MM.1S (cell line): ENCODE measurements at places on chromosomes 5 and 9.

DNA sequence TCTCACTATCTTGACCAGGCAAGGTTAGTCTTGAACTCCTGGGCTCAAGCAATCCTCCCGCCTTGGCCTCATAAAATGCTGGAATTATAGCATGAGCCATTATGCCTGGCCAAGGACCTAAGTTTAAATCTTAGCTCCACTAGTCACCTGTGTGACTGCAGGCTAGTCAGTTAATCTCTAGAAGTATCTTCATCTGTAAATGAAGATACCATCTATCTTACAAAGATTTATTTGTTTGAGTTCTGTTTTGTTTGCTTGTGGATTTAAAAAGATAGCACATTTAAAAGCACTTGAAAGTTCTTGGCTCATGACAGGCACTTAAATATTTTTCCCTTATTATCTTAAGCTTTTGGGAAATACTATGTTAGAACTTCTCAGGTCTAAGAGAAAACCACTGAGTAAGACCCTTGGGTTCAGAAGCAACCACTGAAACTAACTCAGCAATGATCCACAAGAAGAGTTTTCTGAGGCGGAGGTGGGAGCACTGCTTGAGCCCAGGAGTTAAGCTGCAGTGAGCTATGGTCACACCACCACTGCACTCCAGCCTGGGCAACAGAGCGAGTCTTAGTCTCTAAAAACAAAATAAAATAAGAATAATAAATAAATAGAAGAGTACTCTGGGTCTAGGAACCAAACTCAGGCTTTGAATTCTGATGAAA is 19.1 kb downstream of the TMEM245 start:
- H3K4me3 ChIP-seq: no peak overlapping the region
- DNase-seq: no peak

DNA sequence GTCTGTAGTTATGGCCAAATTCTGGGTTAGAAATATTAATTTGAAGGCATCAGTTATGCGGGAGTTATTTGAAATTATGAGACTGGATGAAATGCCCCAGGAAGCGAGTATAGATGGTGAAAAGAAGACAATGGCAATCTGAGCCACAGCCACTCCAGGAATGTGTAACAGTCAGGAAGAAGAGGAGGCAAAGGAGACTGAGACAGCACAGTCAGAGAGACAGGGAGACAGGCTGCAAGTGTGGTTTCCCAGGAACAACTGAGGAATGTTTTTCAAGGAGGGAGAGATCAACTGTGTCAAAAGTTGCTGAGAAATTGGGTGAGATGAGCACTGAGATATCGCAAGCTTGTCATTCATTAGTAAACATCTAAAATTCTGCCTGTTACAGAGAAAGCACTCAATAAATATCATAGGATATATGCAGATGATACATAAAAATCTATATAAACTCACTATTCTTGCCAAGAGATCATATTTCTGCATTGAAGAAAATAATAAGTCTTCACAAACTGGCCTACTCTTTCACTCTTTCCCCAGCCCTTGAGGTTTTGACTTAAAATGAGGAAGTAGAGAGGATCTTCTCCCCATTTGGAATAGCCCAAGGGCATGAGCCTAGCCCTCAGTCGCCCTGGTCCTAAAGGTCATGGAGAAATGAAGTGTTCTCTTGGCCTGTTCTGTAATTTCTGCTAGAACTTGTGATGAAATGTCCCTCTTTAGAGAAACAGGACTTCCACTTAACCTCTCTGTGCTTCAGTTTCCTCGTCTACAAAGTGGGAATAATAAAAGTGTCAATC is 48.5 kb upstream of the RLN1 start:
- H3K36me3 ChIP-seq: no peaks in the 10 kb centered on the region
- no peaks in the 10 kb centered on the region for H3K27me3 ChIP-seq
- H3K4me1 ChIP-seq: no peaks in the 10 kb centered on the region
- H3K4me3 ChIP-seq: no peak overlapping the region
- H3K27ac ChIP-seq: no peak overlapping the region

DNA sequence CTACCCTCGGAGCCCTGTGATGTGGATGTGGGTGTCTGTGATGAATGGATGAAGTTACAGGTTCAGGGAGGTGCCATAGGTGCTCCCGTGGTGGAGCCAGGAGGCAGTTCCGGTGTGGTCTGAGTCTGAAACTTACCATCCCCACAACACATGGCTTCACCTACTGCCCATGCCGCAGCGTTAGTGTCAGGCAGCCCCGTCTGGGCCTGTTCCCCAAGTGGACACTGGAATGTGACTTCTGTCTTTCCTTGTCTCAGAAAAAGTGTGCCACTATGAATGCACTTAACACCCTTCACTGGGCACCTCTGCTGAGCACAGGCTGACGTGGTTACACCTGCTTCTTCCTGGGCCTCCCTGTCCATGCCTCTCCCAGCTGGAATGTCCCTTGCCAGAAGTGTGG is 8.6 kb downstream of the ANKRD33B start:
- 0 out of 2 replicates have a peak, but pooled peaks cover 2% of the 10 kb centered on the region for H3K4me1 ChIP-seq
- no peak overlapping the region for H3K4me3 ChIP-seq
- no peaks in the 10 kb centered on the region for H3K27me3 ChIP-seq
- DNase-seq: no peak
- H3K27ac ChIP-seq: no peak overlapping the region

GRCh38 chr9:13332571-13332970 is 53.1 kb upstream of the MPDZ start:
- no peaks in the 10 kb centered on the region for H3K4me1 ChIP-seq
- H3K27ac ChIP-seq: no peak overlapping the region
- no peak for DNase-seq
- no peaks in the 10 kb centered on the region for H3K36me3 ChIP-seq
- H3K27me3 ChIP-seq: no peaks in the 10 kb centered on the region

GRCh38 chr5:149838881-149839739 is 105.5 kb downstream of the PDE6A start:
- no peak overlapping the region for H3K27ac ChIP-seq
- no peak overlapping the region for H3K4me3 ChIP-seq
- no peak for DNase-seq

DNA sequence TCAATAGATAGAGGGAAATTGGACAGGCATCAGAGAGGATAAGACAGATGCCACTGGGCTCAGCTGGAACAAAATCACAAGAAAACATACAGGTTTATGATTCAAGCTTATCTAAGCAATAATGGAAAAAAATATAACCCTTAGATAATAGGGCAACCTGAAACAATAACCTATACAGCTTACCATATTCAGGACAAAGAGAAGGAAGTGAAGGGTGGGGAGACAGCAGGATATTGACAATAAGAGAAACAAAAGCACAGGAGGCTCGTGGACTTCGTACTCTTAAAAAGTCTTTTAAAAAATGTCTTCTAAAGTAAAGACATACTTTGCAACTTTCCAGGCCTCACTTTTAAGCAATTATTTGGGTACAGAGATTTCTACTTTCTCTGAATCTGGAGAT is 225.3 kb downstream of the NTRK2 start:
- no peak overlapping the region for H3K4me3 ChIP-seq
- H3K27ac ChIP-seq: no peak overlapping the region
- no peaks in the 10 kb centered on the region for H3K27me3 ChIP-seq
- no peaks in the 10 kb centered on the region for H3K4me1 ChIP-seq
- no peaks in the 10 kb centered on the region for H3K36me3 ChIP-seq

DNA sequence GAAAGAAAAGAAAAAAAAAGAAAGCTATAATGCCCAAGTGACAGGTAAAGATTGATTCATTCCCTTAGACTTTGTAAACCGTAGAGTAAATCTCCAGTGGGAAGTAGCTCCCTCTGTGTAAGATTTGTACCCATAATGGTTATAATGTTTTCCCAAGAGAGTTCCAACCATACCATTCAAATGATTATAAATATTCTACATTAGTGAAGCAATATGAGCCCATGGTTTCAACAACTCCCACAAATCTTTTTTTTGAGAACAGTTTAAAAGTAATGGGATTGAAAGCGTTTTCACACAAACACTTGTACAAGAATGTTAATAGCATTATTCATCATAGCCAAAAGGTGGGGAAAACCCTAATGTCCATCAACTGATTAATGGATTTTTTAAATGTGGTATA is 58.0 kb downstream of the GRAMD2B start:
- H3K27me3 ChIP-seq: no peaks in the 10 kb centered on the region
- no peaks in the 10 kb centered on the region for H3K4me1 ChIP-seq

DNA sequence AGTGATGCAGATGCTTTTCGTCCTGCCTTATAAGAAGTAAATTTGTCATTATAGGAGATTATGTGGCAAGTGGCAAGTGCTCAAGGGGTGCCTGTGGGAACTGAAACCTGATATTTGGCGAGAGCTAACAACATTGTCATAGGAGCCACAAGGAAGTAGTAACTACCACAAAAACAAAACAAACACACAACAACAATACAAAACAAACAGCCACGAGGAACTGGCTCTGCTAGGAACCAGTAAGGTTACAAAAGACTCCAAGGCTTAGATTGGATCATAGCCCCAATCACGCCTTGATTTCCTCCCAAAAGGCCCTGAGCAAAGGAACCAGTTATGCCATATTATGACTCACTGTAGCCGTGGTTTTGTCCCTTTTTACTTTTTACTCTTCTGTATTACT is 1045.2 kb downstream of the CDH12 start:
- H3K27me3 ChIP-seq: no peaks in the 10 kb centered on the region
- no peaks in the 10 kb centered on the region for H3K36me3 ChIP-seq
- no peak overlapping the region for H3K4me3 ChIP-seq
- no peak for DNase-seq
- no peak overlapping the region for H3K27ac ChIP-seq

DNA sequence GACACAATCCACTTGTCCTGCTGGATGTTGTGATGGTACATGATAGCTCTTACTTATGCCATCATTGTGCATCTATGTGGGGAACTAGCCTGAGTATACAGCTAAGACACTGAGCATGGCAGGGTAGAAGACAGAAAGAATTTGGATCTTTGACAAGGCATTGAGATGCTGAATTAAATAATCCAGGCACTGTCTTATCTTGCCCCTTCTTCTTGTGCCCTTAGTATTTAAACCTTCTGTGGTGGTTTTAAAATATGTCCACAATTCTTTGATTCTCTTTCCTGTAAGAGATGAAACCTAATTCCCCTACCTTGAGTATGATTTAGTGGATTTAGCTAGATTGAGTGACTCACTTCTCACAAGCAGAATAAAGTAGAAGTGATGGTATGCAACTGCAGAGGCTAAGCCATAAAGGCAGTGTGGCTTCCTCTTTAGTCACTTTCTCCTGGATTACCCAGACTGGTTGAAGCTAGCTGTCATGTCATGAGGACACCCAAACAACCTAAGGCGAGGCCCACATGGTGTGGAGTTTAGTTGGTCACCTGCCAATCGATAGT is 174.0 kb upstream of the NREP start:
- no peaks in the 10 kb centered on the region for H3K27me3 ChIP-seq
- no peaks in the 10 kb centered on the region for H3K36me3 ChIP-seq
- no peak overlapping the region for H3K4me3 ChIP-seq

DNA sequence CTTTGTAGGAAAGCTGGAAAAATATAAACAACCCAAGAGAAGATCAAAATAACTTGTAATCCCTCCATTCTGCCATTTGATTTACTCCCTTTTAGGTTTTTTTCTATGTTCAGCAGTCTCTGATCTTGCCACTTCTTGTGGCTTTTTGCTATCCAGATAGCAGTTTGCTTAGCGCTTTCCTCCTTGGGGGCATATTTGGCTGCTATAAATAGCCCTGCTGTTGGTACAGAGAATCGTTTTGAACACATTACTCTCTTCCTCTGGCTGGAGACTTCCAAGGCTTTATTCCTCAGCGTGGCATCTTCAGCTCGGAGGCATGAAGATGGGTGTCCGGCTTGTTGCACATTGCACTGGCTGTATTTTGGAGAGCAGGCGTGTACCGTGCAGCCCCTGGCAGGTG is 38.6 kb downstream of the HMCN2 start:
- no peaks in the 10 kb centered on the region for H3K4me1 ChIP-seq
- H3K27me3 ChIP-seq: peaks cover 77% of the 10 kb centered on the region
- H3K27ac ChIP-seq: no peak overlapping the region
- DNase-seq: no peak

- no peak for DNase-seq
- no peaks in the 10 kb centered on the region for H3K4me1 ChIP-seq
- H3K36me3 ChIP-seq: no peaks in the 10 kb centered on the region
- H3K27ac ChIP-seq: no peak overlapping the region
- no peak overlapping the region for H3K4me3 ChIP-seq
These were observed 37.1 kb upstream of the RARS1 start for GRCh38 chr5:168449166-168449565.

- DNase-seq: no peak
- H3K4me3 ChIP-seq: no peak overlapping the region
- H3K36me3 ChIP-seq: no peaks in the 10 kb centered on the region
- peaks cover 57% of the 10 kb centered on the region for H3K4me1 ChIP-seq
These were observed 13.3 kb upstream of the SPATA24 start for GRCh38 chr5:139417214-139417613.

DNA sequence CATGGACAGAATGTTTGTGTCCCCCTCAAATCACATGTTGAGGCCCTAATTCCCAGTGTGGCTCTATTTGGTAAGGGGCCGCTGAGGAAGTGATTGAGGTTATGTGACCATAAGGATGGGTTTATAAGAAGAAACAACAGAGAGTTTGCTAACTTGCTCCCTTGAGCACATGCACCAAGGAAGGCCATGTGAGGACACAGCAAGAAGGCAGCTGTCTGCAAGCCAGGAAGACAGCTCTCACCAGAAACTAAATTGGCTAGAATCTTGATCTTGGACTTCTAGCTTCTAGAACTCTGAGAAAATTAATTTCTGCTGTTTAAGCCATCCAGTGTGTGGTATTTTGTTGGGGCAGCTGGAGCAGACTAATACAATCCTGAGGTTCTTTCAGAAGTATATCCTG is 35.2 kb upstream of the CDC42SE2 start:
- no peaks in the 10 kb centered on the region for H3K36me3 ChIP-seq
- no peak for DNase-seq
- H3K27me3 ChIP-seq: no peaks in the 10 kb centered on the region
- no peak overlapping the region for H3K27ac ChIP-seq
- no peak overlapping the region for H3K4me3 ChIP-seq
- H3K4me1 ChIP-seq: no peaks in the 10 kb centered on the region

DNA sequence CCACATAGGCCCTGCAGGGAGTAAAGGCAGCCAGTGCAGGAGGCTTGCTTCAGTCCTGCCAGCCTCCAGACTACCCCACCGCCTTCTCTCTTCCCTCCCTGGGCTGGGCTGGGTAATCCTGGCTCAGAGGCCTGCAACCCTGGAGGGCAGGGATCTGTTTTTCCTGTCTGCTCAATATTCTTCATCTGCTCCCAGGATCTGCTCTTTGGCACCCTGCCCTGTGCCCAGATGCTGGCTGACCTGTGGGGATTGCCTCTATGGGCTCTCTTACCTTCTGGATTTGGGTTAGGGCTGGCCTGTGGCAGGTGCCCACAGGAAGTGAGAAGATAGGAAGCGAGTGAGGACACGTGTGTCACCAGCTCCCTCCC is 7.3 kb upstream of the ANGPTL2 start:
- H3K36me3 ChIP-seq: no peaks in the 10 kb centered on the region
- no peak overlapping the region for H3K27ac ChIP-seq
- H3K4me3 ChIP-seq: no peak overlapping the region
- no peaks in the 10 kb centered on the region for H3K4me1 ChIP-seq
- H3K27me3 ChIP-seq: no peaks in the 10 kb centered on the region

DNA sequence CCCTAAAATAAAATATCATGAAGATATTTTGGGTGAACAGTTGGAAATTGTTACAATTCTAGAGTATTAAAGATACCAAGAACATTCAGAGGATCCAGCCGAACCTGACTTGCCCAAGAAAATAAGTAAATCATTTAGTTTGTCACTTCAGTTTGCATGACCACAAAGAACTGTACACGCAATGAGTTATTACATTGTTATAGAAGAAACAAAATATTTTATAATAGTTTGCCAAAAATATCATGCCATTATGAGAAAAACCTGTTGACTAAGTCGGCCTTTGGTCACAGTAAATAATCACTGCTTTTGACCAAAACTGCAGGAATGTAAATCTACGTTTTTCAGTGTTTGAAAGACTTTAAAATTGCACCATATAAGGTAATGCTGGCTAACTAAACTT is 27.9 kb downstream of the TRIO start:
- H3K4me1 ChIP-seq: no peaks in the 10 kb centered on the region
- H3K27me3 ChIP-seq: no peaks in the 10 kb centered on the region
- DNase-seq: no peak
- no peaks in the 10 kb centered on the region for H3K36me3 ChIP-seq
- no peak overlapping the region for H3K4me3 ChIP-seq
